ENCODE measurements at places on chromosomes 2 and 18. TPM values are rescaled to one million over a fixed set of nuclear protein-coding genes. Genes with fewer than 3 reads are reported as not detected.

RAB6C gene
- not detected for total RNA-seq

EIF4E2 gene
- 101 TPM for total RNA-seq

MDH1 gene
- total RNA-seq = 185 TPM

SETBP1 gene
- 2.8 TPM for total RNA-seq

FBXO15 gene
- 1.1 TPM for total RNA-seq

CABLES1 gene
- total RNA-seq = 9.4 TPM

SERPINB10 gene
- total RNA-seq = not detected

Data from smooth muscle cell of bladder (primary cell).